ENCODE measurements at places on chromosomes 4 and X. TPM values are rescaled to one million over a fixed set of nuclear protein-coding genes. Genes with fewer than 3 reads are reported as not detected.

Gene C4orf54
- total RNA-seq: not detected

Gene LDB2
- total RNA-seq: 21.5 TPM

Gene SLC25A14
- total RNA-seq: 8.3 TPM

Gene GAGE12J
- not detected for total RNA-seq

Gene COX7B2
- not detected for total RNA-seq

Gene NLGN4X
- total RNA-seq: 5.3 TPM

Gene CD99L2
- total RNA-seq: 64.1 TPM

Gene AFF2
- 0.72 TPM for total RNA-seq

Gene RBMXL3
- not detected for total RNA-seq

Gene IL3RA
- total RNA-seq: not detected

Gene UGT2A1
- total RNA-seq: not detected

Gene CT83
- total RNA-seq: not detected

Gene VSIG1
- not detected for total RNA-seq

Gene CLCN3
- 58.6 TPM for total RNA-seq

Gene FHIP1A
- 0.14 TPM for total RNA-seq

Gene KCND1
- under 0.01 TPM for total RNA-seq

Gene GEMIN8
- 11.2 TPM for total RNA-seq

Gene CDS1
- total RNA-seq: under 0.01 TPM

Gene EFHC2
- total RNA-seq: 0.66 TPM

Gene VSIG4
- not detected for total RNA-seq

Gene P2RY8
- total RNA-seq: not detected

Gene TMPRSS11B
- total RNA-seq: not detected

Gene NRK
- 2.1 TPM for total RNA-seq

Gene HSD17B10
- 82.2 TPM for total RNA-seq

Gene ABCE1
- total RNA-seq: 73.7 TPM

Gene CXorf49
- total RNA-seq: not detected

Gene RTL3
- not detected for total RNA-seq

Gene CTAG1A
- not detected for total RNA-seq

Gene SMIM20
- total RNA-seq: 17.3 TPM

Gene PASD1
- total RNA-seq: not detected

Gene MTCP1
- total RNA-seq: 1.9 TPM

Gene NKX3-2
- total RNA-seq: 0.22 TPM

Gene GBA3
- total RNA-seq: not detected

Gene NONO
- 432 TPM for total RNA-seq

Gene DOK7
- not detected for total RNA-seq

Gene MAGEA8
- not detected for total RNA-seq

Gene SPIN3
- 5.4 TPM for total RNA-seq

Gene KLKB1
- not detected for total RNA-seq
